ENCODE measurements at places on chromosomes 4 and X.
A peak's percentile ranks its signal among the peaks of the same experiment; 100 is the strongest.

GRCh38 chr4:42350611-42351182 lies 46.6 kb upstream of the SHISA3 start:
- DNase-seq, result no peak

- DNase-seq, result no peak
Observed at GRCh38 chr4:1366371-1367229, 19.6 kb downstream of the UVSSA start.

DNA sequence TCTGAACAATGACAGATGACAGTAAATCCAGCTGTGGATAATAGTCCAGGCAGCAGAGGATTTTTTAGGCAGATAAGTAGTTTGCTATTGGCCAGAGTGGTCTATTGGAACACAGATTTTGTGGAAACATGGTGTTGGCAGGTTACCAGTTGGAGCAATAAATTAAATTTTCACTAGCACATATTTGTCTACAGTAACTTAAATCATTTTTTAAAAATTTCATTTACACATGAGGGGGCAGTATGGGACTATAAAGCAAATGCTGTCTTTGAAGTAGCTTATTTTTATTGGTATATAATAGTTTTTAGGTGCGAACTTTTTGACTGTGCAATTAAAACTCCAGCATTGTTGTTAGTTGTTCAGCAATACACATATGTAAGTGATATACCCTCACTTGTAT lies 289.8 kb downstream of the ARHGAP10 start:
- DNase-seq, result no peak

GRCh38 chr4:48692897-48693296 lies 87.2 kb downstream of the FRYL start:
- DNase-seq, result no peak

DNA sequence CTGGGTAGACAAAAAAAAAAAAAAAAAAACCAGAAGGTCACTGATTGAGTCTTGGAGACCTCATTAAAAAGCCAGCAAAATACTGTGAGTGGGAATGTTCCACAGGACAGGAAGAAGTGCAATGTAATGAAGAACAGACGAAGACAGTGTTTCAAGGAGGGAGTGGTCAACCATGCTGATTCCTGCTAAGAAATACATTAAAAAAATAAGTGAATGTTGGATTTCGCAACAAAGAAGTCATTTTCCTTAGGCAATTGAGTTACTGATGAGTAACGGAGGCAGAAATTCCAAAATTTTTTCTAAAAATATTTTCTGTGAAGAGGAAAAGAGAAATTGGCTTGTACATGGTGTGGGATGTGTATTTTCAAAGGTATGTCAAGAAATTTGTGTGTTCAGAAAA lies 94.3 kb upstream of the FAM47B start:
- DNase-seq, result no peak

DNA sequence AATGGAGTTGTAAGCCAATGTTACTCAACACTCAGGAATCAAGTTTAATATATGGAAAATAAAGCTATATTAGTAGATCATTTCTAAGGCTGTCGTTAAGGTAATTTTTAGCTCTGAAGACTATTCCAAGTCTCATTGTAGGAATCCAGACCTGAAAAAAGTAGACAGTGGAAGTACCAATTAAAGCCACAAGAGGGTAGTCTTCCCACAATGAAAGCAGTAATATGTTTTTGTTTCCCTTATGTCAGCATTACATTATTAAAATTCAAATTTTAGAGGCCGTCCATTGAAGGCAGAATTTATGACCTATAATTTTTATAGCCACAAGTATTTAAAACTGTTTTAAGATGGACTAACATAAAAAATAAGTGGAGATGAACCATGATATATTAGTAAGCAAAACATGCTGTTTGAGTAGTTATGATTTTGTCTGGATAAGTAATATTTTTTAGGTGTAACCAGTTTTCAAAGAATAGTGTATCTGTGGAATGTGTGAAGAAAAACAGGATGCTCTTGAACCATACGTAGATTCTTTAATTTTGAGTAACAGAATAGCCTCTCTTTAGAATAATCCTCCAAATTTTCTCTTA lies 372.6 kb upstream of the TECRL start:
- DNase-seq, result peak; percentile 2

DNA sequence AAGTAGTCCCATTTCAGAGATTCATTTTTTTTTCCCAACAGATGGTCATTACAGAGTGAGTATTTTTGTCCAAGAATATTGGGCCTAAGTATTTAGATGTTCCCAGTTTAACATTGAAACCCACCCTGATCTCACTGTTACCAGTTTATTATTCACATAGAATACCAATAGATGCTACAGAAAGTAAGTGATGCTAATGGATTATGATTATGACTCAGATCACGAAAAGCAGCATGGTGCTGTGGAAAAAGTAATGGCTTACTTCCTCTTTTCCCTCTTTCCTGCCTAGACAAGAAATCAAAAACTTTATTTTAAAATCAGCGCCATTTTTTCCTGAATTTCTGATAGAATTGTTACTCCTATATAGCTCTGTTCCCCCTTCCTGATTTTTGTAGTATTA lies 51.9 kb downstream of the GSPT2 start:
- no peak for DNase-seq

Data from neural progenitor cell (in vitro differentiated cells).